ENCODE measurements at places on chromosomes 2 and 18.

GRCh38 chr2:239049421-239050251 is 201.8 kb downstream of the TWIST2 start:
- DNase-seq, result no peak

GRCh38 chr2:239866350-239866749 is 158.8 kb downstream of the NDUFA10 start:
- no peak for DNase-seq

DNA sequence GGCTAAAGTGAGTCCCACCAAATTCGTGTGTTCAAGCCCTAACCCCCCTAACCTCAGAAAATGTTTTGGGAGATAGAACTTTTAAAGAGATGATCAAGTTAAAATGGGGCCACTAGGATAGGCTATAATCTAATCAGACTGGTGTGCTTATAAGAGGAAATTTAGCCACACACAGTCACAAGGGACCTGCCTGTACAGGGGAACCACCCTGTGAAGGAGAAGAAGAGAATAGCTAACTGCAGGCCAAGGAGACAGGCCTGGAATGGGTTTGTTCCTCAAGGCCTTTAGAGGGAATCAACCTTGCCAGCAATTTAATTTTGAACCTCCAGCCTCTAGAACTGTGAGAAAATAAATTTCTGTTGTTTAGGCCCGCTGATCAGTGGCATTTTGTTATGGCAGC is 36.0 kb upstream of the TANK start:
- DNase-seq, result no peak

DNA sequence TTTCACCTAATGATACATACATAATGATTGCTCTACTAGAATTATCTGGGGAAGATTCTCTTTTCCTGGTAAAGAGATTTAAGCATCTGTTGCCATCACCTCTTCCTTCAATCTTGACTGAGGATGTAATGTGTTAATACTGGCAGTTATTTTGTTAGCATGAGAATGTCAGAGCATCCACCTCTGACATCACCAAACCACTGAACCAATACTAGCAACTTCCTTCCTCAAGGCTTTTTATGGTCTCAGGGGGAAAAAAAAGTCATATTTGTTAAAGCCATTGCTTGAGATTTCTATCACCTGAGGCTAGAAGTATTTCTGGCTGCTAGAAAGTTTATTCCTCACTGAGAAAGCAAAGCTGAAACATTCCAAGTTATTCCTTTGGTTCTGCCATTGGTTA is 48.5 kb downstream of the DSEL start:
- no peak for DNase-seq

GRCh38 chr2:205235434-205235833 is 446.9 kb upstream of the NRP2 start:
- DNase-seq, result no peak

- no peak for DNase-seq
Measured at GRCh38 chr2:218577482-218578220, 9.0 kb downstream of the CNOT9 start.

- DNase-seq, result peak; percentile 23
Measured at GRCh38 chr2:88350331-88351248, 101.9 kb downstream of the FOXI3 start.

DNA sequence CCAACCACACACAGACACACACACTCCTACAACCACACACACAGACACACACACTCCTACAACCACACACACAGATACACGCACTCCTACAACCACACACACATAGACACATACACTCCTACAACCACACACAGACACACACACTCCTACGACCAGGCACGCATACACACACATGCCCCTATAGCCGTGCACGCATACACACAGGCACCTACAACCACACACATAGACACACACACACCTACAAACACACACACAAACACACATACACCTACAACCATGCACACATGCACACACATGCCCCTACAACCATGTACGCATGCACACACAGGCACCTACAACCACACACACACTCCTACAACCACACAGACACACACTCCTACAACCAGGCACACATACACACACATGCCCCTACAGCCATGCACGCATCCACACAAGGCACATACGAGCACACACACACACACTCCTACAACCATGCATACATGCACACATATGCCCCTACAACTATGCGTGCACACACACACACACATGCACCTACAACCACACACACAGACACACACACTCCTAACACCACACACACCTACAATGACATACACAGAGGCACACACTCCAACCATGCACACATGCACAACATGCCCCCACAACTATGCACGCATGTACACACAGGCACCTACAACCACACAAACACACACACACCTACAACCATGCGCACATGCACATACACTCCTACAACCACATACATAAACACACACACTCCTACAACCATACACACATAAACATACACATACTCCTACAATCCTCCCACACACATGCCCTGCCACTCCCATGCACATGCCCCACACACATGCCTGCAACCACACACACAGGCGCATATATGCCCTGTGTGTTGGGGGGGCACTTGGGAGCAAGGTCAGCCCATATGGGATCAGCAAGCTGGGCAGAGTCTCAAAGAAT is 19.1 kb upstream of the TEX51 start:
- DNase-seq, result no peak

DNA sequence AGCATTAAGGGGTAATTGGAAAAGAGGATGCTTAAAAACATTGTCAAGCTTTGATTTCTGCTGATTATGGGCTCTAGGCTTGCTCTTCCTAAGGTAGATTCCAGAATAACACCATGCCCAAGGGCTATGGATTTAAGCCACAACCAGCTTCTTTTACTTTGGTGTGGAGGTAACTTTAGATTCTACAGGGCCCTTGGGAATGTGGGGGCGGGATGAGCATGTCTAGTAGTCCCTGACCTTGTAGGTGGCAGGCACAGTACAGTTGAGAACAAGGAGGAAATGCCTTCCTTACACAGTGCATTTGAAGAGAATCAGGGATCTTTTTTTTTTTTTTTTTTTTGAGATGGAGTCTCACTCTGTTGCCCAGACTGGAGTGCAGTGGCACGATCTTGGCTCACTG is 364.2 kb downstream of the NYAP2 start:
- DNase-seq, result no peak

DNA sequence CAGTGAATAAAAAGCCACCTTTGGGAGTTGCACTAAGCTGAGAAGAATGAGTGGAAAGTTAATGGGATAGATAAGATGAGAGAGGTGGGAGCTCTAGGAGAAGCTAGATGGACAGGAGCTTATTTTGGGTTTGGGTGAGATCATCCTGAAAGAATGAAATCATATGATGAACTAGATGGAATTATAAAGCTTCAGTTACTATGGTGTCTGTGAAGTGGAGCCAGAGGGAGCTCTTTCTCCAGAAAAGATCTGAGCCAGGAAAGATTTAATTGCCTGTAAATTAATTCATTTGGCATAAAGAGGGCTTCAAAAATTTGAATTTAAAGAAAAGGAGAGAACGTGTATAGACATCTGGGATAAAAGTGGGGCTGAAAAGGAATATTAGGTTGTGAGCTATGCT is 10.3 kb downstream of the DNAH6 start:
- no peak for DNase-seq

DNA sequence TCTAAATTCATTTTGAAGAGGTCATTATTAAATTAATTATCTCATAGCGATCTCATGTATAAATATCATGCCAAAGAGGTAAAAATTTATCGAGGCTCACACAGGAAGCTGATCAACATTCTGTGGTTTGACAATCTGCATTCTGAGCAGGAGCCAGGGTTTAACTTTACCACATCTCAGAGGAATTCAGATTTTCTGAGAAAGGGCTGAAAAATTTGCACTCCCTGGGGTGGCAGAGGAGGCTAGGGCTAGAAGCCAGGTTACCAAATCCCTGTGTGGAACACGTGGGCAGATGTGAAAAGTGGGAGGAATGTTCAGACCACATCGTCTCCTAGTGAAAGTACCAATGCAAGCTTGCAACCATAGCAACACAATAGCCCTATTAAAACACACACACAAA is 63.5 kb upstream of the CTLA4 start:
- DNase-seq, result no peak

DNA sequence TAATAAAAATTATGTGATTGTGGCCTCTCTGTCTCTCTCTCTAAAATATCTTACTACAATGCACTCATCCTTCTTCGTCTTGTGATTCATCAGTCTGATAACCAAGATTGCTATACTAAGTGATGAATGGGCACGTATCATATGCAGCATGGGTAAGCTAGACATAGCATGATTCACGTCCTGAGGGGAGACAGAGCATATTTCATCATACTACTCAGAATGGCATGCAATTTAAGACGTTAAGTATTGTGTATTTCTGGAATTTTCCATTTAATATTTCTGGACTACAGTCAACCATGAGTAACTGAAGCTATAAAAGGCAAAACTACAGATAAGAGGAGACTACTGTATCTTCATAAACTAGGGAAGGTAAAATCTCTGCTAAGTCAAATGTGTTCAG is 97.0 kb upstream of the CD226 start:
- DNase-seq, result no peak

DNA sequence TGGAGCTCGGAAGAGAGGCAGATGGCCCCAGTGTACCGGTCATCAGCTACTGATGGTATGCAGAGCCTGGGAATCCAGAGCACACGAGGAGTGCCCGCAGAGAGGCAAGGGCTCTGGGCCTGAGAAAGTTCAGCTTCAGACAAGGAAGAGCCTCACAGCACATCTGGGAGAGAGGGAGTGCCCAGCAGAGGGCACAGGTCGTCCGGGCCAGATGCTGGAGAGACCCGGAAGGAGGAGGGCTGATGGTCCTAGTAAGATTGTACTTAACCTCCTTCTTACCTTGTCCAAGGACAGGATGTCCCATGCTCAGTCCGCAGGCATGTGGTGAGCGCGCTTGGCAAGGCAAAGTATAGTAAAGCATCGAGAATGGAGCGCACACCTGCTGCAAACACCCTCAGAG is 24.4 kb upstream of the CHMP1B start:
- no peak for DNase-seq

GRCh38 chr2:232204457-232204931 is 174.1 kb upstream of the ALPP start:
- DNase-seq, result peak; percentile 8

- DNase-seq, result no peak
Measured at GRCh38 chr2:221857719-221858118, 285.6 kb upstream of the EPHA4 start.

- no peak for DNase-seq
Measured at GRCh38 chr2:66275984-66276383, 158.9 kb upstream of the MEIS1 start.

DNA sequence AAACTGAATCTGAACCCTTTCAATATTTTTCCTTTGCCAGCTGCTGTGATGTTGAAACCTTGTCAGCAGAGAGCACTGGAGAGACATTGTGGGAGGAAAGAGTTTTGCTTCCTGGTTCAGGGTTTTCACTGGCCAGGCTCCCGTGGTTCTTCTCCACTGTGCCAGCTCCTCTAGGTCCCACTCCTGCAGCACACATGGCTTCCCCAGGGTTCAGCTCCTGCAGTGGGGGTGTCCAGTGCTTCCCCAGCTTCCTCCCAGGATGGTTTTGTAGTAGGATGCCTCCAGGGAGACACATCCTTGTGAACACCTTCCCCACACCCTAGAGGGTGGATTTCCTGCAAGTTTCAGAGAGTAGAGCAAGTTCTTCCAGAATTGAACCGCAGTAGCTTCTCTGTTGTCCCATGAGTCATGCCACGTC is 24.0 kb upstream of the SULT1C3 start:
- DNase-seq, result no peak

DNA sequence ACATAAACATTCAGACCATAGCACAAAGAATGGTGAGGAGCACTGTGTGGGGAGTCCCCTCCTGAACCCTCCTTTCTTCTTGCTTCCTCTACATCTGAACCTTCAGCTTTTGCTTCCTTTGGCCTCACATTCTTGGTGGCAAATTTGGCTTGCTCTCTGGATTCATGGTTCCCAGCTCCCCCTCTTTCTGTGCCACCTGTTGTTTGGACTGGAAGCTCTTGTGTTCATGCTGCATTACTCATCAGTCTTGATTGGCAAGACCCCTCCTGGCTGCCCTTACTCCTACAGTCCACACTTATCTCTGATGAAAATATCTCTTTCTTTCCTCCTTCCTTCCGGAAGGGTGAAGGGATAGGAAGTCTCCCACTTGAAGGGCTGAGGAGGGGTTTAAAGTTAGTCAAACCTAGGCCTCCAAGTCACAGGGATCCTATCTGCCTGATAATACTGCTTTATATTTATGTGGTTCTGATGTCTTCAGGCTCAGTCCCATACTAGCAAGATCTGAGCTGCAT is 70.0 kb downstream of the MYO3B start:
- DNase-seq, result no peak

GRCh38 chr2:16162491-16163040 is 222.2 kb downstream of the MYCN start:
- no peak for DNase-seq

GRCh38 chr2:132547090-132547687 is 122.8 kb downstream of the LYPD1 start:
- peak; percentile 76 for DNase-seq

DNA sequence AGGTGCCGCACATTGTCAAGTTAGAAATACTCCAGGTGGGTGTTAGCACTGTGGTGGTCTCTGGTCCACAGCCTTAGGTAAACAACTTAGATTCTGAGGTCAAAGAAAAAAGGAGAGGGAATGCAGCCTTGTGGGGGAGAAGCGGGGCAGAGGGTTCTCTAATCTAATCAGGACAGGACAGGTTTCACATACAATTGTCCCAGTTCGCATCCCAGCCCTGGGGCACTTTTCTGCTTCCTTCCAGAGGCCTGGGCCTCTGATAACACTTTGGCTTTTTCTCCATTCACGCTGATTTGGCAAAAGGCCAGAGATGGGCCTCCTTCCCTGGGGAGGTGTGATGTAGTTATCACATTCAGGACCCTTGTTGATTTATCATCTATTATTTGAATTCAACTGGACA is 32.5 kb downstream of the SLC1A4 start:
- DNase-seq, result no peak

DNA sequence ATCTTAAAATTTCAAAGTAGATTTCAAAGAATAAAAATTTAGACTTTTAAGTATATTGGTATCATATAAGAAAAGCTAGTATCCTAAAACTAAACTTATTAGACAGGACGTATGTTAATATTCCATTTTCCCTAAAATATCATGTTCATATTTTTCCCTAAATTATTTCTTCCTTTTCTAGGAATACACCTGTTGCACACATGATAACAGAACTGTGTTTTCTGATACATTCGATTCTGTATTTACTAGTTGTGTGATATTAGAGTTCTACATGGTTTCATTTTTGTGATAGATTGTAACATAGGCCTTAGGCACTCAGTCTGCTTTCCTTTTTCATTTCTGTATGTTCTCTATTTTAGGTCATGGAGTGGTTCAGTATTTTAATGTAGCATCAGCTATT is 10.9 kb downstream of the RBM45 start:
- DNase-seq, result no peak
